ENCODE measurements at places on chromosomes 3 and 15.

DNA sequence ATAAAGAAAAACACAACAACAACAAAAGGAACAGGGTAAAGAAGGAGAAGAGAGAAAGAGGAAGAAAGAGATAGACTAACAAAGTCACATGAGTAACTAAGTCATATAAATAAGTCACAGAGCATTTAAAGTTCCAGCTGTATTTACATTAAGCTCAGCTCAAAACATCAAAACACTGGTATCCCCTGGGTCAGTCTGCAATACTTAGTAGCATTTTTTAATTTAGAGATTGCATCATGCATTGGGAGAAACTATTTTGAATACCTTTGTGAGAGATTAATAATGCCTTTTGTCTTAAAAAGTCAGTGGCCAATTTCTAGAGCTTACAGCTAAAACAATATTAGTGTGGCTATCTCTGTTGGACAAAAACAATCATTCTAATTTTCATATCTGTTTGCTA, 78.4 kb downstream of the NEK10 start:
- no peak for DNase-seq

GRCh38 chr3:102533784-102534183, 99.0 kb downstream of the ZPLD1 start:
- DNase-seq: no peak

DNA sequence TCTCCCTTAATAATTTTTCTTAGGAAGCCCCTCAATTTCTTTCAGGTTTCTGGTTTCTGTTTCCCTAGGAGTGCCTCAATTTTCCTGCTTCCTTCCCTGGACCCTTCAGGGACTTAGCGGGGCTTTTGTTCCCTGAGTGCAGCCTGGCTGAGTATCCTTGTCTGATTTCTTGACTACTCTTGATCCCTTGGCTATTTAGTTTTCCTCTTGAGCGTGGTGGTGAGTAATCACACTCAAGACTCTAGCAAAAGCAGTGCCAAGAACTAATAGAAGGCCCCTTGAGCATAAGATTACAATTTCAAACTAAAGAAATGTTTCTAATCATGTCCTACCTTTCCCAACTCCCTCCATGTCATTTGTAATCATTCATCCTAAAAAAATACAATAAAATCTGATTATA, 94.3 kb upstream of the C3orf80 start:
- no peak for DNase-seq

DNA sequence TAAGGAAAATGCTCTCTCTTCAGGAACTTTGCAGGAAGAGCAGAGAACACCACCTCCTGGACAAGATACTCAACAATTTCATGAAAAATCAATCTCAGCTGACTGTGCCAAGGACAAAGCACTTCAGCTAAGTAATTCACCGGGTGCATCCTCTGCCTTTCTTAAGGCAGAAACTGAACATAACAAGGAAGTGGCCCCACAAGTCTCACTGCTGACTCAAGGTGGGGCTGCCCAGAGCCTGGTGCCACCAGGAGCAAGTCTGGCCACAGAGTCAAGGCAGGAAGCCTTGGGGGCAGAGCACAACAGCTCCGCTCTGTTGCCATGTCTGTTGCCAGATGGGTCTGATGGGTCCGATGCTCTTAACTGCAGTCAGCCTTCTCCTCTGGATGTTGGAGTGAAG, 200.5 kb downstream of the AKAP13 start:
- no peak for DNase-seq

- DNase-seq: no peak
These were observed 37.7 kb upstream of the LCTL start for GRCh38 chr15:66603301-66604179.
